Stimulated activated CD8-positive, alpha-beta memory T cell treated with anti-CD3 and anti-CD28 coated beads, Interleukin-4, amount 100 ng/mL, for 1 hour (primary cell): ENCODE measurements at places on chromosomes 5 and 9.

DNA sequence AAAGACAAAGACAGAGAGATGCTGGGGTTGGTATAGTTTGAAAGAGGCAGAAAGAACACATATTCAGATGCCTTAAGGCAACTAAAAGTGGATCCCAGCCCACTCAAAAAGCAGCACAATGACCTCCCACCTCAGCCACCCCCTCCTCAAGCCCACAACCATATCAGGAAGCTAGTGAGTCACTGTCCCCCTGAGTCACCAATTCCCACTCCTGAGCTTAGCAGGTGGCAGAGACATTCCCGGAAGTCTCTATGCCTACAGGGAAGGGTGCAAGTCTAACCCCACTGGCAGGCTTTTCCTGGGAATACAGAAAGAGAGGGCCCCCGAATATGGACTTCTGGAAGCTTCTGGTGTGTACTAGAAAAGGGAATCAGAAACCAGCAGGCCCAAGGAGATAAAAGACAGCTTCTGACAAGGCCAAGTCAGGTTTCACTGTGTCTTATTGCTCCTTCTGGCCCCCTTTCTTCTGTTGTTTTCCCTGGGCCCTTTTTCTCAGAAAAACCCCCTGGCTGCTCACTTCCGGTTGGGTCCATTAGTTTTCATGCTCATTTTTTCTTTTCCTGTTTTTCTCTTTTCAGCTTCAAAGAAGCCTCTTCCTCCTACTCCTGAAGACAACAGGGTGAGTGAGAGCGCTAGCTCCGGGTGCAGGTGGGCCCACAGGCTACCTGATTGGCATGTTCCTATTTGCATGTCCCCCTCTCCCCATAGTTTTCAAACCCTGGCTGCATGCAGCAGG lies 36.8 kb downstream of the ITK start:
- DNase-seq = no peak

DNA sequence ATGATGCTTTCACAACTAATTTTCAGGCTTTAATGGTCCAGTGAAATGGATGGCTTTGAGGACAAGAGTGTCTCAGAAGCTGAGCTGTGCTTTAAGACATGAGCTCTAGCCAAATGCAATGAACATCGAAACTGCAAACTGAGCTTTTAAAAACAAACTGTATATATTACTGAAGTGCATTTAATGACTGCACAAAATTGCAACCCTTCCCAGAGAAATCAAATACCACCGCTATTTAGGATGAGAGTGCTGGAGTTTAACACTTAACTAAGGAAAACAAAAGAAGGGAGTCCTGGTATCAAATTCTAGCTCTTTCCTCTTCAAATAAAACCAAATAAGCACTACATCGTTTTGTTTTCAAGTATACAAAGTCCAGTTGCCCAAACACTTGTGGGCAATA lies 163.9 kb downstream of the SLF1 start:
- DNase-seq = no peak

- DNase-seq = no peak
Observed at GRCh38 chr5:158429564-158429963, 570.6 kb upstream of the CLINT1 start.

GRCh38 chr5:41281215-41281810 lies 68.0 kb upstream of the C6 start:
- no peak for DNase-seq

DNA sequence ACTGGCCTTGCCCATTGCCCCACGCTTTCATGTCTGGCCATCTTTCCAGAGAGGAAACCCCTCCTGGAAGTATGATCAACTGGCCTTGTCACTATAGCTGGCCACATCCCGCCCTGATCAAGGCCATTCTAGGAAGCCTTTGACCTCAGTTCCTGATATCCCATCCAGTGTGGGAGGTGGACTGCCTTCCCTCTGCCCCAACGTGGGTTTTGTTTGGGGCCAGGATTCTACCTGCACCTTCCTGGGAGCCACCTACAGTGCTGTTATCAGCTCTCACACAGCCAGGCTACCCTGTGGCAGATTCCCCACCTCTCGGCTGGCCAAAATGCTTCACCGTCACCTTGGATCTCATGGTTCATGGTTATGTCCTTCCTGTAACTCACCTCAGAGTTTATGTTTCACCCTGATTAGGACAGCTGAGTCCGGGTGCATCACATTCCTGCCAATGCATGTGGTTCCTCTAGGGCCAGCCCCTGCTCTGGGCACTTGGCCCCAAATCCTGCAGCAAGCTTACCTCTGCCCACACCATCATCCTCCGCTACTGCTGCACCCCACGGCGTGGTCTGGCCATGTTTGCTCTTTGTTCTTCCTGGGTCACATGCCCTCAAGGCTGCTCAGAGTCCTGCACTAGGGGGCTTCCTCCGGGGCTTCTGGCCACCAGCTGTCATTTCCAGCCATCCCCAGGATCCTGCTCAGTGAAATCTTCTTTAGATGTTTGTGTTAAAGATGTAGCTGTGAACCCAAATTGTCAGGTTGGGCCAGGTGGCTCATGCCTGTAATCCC lies 24.2 kb upstream of the S1PR3 start:
- DNase-seq = no peak

DNA sequence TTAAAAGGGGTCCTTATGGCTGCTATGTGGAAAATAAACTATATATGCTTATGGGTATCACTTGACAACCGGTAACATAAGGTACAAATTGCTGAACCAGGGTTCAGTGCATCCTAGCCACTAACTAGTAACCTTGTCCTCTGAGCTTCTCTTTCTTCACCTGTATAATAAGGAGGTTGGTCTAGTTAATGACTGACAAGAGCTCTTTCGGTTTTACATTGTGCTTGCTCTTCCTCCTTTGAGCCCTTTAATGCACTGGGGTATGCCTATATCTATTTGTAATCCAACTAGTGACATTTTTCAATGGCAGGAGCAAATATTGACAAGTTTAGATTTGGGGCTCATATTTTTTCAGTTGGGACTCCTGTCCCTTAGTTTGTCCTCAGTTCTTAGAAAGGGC lies 66.1 kb downstream of the NPR3 start:
- DNase-seq = no peak

- DNase-seq = no peak
Observed at GRCh38 chr5:181223729-181224389, 778 bp downstream of the TRIM41 start.

GRCh38 chr5:68565427-68565826 lies 349.9 kb downstream of the PIK3R1 start:
- DNase-seq = no peak

DNA sequence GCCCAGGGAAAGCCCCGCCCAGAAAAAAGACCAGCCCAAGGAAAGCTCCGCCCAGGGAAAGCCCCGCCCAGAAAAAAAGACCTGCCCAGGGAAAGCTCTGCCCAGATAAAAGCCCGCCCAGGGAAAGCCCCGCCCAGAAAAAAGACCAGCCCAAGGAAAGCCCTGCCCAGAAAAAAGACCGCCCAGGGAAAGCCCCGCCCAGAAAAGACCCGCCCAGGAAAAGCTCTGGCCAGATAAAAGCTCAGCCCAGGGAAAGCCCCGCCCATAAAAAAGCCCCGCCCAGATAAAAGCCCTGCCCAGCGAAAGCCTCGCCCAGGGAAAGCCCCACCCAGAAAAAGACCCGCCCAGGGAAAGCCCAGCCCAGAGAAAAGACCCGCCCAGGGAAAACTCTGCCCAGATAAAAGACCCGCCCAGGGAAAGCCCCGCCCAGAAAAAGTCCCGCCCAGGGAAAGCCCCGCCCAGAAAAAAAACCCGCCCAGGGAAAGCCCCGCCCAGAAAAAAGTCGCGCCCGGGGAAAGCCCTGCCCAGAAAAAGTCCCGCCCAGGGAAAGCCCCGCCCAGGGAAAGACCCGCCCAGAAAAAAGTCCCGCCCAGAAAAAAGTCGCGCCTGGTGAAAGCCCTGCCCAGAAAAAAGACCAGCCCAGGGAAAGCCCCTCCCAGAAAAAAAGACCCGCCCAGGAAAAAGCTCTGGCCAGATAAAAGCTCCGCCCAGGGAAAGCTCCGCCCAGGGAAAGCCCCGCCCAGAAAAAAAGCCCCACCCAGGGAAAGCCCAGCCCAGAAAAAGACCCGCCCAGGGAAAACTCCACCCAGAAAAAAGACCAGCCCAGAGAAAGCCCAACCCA lies 11.9 kb downstream of the GRIN1 start:
- no peak for DNase-seq

DNA sequence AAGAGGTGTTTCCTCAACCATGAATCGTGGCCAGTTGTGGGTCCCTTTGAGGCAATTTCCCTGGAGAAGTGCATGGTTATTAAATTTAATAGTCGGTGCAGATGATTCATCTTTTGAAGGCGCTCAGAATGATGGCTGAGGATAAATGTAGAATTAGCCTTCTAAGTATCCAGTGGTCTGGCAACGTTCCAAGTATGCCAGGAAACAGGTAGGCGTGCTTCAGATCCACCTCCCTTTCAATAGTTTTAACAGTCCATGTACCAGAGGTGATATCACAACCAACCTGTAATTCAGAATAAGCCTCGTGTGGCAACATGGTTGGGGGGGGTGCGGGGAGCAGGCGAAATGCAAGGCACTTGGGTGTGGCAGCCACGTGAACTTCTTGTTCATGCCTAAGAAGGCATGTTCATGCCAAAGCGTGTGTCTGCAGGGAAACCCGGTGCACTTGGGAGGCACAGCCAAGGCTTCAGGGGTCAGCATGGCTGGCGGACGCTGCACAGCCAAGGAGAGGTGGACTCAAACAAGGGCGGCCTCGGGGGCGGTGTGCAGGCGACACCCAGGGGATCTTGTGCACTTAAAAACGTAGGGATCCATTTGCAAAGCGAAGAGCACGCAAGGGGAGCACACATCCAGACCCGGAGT lies 5.2 kb upstream of the NKD2 start:
- DNase-seq = no peak

DNA sequence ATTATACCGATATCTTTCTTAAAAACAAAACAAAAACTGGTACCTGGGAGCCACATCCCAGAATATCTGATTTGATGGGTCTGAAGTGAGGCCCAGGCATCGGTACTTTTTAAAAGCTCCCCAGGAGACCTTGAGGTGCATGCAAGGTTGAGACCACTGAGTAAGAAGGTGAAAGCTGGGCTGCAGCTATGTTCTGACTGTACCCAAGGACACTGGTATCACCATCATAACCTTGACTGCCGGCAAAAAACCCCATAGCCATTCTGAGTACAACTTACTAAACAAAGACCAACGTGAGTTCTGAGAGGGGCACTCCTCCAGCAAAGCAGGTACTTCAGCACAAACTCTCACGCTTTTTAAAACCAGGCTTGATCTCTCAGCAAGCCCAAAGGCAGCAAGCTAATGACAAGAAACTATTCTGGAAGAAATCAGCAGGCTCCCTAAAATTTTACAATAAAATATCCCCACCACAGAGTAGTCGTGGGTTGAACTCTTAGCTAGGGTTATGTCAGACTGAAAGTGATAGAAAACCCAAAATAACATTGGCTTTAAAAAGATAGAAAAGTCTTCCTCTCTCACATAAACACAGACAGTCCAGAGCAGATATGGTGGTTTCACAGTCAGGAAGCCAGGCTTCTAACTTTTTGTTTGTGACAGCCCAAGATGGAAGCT lies 263.9 kb downstream of the SAXO1 start:
- no peak for DNase-seq

DNA sequence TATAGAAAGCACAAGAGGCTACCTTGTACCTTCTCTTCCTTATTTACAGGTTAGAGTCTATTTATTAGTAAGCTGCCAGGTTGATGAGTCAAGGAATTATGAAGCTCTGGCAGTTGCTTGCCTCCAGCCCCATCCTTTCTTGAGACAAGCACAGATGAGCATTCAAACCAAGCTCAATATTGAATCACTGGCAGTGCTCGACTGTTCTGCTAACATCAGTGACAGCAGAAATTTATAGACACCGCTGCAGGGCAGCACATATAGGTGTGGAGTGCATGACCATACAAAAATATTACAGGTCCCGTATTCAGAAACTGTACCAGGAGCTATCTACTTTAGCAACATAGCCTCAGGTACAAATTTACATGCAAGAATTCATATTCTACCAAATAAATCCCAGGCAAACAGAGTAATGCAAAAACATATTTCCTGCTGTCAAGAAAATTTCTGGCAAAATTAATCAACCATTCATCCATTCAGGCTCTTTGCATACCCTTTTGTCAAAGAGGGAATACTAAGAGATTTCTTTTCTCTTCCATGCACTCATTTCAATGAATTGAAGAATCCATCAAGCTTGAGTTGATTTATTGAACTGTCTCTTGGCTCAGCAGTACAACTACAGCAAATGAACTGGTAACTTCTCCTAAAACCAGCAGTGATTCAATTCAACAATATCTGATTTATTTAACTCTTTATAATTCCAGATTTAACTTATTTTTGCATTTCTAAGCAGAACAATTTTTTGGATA lies 26.9 kb upstream of the PCA3 start:
- no peak for DNase-seq

DNA sequence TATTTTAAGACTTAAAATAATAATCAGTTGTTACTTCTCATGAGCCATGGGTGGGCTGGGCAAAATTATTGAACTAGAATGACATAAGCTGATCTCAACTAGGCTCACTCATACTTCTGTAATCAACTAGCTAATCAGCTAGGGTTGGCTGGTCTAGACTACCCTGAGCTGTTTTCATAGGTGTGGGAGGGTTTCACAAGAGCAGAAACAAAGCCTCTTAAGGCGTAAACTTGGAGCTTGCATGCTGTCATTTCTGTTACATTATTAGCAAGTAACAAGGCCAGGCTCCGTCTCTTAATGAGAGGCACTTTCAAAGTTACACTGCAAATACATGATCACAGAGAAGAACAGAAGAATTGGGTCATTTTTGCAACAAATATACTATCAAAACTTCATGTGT lies 57.2 kb upstream of the GHR start:
- DNase-seq = no peak

DNA sequence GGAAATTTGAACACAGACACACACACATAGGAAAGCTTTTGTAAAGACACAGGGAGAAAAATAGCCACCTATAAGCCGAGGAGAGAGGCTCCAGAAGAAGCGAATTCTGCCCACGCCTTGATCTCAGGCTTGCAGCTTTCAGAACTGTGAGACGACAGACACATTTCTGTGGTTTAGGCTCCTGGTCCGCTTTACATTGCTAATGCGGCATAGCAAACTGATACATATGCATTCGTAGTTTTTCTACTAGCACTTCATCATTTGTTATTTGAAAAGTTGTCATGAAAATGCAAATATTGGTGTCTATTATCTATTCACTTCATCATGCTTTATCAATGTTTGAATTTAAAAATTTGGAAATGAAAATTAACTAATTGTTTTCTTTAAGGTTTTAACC lies 674.9 kb downstream of the SEMA5A start:
- no peak for DNase-seq

- DNase-seq = no peak
Observed at GRCh38 chr5:94524841-94525697, 93.3 kb downstream of the KIAA0825 start.

- DNase-seq = no peak
Observed at GRCh38 chr5:120655828-120656435, 191.8 kb downstream of the PRR16 start.

GRCh38 chr5:116529615-116530014 lies 45.0 kb downstream of the SEMA6A start:
- no peak for DNase-seq

DNA sequence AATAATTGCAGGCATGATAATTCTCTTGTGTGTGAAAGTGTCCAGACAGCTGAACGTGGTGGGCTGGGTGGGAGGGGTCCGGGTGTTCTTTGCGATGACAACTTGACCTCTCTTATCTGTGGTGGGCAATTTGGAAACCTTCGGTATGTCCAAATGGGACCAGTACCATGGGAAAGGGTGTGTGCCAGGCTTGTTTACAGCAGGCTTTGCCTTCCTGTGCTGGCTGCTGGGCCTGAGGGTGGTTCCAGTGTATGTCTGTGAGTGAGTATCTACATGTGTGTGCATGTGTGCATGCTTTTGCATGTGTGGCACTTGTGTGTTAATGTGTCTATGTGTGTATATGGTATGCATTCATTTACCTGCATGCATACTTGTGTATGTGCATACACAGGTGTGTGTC lies 166.4 kb downstream of the GADD45G start:
- no peak for DNase-seq

- no peak for DNase-seq
Observed at GRCh38 chr5:86866036-86866435, 248.3 kb downstream of the COX7C start.
